ENCODE measurements at places on chromosomes 13 and 19.

DNA sequence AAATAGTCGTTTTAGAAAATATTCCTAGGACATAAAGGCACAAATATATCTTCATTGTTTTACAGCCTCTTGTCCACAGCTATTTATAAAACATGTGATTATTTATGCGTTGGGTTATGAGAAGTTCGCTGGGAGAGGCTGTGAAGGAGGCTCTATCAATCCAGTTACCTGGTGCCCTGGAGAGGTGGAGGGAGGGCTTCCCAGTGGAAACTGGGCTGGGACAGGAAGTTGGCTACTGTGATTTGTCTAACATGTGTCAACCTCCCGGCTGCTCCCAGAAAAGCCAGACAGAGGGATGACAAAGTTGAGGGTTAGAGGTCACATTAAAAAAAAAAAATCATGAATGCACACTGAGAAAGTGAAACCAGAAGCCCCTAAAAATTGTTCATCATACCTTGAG, 346.5 kb downstream of the ZNF536 start:
- no peak for DNase-seq

GRCh38 chr13:55869648-55870047, 1271.1 kb upstream of the PRR20A start:
- no peak for DNase-seq

DNA sequence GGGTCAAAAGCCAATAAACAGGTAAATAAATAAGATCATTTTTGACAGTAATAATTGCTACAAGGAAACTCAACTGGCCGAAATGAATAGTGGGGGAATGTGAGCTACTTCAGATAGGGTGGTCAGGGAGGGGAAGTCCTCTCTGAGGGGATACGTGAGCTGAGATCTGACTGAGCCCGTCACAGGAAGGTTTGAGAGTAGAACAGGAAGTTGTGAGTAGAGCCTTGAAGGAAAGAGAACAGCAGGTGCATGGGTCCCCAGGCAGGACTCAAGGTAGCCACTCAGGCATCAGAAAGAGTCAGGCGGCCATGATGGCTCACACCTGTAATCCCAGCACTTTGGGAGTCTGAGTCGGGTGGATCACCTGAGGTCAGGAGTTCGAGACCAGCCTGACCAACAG, 6.3 kb downstream of the IRGQ start:
- DNase-seq, result no peak

GRCh38 chr13:37102896-37103295, 2.6 kb downstream of the CSNK1A1L start:
- no peak for DNase-seq

DNA sequence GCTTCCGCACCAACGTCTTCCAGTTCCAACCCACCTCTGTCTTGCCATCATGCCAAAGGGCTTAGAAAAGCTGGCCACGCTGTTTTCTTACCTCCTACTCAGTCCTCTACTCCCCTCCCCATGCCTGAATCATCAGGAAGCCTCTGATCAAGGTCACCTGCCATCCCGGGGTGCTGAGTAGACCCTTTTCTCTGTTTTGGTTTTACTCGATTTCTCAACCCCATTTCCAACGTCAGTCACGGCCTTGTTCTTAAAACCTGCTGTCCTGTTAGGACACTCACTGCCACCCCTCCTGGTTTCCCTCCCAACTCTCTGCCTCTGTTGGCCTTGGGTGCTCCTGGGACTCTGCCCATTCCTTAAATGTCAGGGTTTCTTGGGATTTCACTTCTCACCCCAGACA, 350.1 kb downstream of the FOXO1 start:
- no peak for DNase-seq

GRCh38 chr13:113903912-113904311, 40.0 kb upstream of the GAS6 start:
- no peak for DNase-seq

DNA sequence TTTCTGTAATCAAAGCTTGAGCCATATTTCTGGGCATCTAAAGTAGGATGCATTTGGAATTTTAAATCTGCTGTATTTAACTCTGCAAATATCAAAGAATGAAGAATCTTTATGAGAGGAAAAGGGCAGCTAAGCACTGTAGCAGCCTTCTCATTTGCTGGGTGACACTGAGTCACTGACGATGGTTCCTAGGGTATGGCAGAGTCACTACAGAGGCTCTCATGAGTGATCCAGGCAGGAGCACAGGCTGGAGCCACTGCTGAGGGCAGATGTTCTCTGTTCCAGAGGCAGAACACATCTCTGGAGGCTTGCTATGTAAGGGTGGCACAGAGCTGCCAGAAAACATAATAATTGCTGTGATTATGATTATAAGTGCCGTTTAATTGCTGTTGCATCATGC, 340.7 kb upstream of the HTR2A start:
- no peak for DNase-seq

GRCh38 chr13:49791711-49792549, 552 bp downstream of the KPNA3 start:
- no peak for DNase-seq

DNA sequence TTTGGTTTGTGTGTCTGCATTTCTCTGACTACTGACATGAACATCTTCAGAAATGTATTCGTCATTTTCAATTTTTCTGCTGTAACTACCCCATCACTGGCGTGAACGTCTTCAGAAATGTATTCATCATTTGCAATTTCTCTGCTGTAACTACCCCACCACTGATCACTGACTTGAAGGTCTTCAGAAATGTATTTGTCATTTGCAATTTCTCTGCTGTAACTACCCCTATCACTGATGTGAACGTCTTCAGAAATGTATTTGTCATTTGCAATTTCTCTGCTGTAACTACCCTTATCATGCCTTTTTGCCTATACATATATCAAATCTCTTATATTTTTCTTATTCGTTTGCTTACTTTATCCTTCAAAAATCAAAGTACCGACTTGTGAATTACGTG, 274.0 kb downstream of the EFNB2 start:
- DNase-seq, result no peak

DNA sequence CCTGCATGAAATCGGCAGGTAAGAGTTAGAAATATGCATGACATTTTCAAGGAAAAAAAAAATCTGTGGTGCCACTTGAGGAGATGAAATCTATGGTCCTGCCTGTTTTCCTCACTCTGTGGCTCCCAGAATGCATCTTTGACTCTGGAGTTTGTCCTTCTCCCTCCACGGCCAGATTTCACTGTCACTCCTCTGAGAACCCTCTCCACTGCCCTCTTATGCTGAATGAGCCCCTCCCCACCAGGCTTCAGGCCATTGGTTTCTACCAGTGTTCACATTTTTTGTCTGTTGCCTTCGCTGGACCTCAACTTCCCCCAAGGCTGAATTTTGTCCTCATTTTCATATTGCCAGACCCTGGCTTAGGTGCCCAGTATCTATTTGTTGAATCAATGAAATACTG, 235.0 kb downstream of the ZIC5 start:
- DNase-seq, result no peak

DNA sequence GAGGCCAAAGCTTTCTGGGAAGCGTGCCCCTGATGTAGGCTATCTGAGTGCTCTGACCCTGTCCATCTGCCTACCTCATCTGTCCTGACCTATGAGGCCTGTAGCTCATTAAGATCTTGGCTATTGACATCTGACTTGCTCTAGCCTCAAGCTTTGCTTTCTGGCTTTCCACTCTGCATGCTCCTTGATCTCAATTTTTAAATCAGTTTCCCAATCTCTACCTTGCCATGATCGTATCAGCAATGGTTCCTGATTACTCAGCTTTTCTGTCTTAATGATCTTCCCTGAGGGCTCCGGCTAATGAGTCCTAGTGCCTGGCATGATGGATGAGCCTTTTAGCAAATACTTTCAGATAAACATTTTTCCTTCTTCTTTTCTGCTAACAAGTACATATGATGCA, 262.0 kb downstream of the NDFIP2 start:
- no peak for DNase-seq

- no peak for DNase-seq
Measured at GRCh38 chr13:32430018-32430747, 2.3 kb upstream of the N4BP2L1 start.

GRCh38 chr19:19461306-19461670, 54.1 kb downstream of the TSSK6 start:
- DNase-seq, result no peak

DNA sequence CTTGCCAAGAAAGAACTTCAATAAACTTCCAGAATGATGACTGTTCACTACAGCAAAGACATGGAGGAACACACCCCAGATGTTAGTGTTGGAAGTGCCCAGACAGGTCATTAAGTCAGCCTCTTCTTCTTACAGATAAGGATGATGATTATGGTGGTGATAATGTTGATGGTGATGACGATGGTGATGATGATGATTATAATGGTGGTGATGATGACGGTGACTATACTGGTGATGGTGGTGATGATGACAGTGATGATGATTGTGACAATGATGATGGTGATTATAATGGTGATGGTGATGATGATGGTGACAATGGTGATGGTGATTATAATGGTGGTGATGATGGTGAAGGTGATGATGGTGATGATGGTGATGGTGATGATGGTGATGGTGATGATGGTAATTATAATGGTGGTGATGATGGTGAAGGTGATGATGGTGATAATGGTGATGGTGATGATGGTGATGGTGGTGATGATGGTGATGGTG, 8.4 kb downstream of the C13orf46 start:
- no peak for DNase-seq

DNA sequence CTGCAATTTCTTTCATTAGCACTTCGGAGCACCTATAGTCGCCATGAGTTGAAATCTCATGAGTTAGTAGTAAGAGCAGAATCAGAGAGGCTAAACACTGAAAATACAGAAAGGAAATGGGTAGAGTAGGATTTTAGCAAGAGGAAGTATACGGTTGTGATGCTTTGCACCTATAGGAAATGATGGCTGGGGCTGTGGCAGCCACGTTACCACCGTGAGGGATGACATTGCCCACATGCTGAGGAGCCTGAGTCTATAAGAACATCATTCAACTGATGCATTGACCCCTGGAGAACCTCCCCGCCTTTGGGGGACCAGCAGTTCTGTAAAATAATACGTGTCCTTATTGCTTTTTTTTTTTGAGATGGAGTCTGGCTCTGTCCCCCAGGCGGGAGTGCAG, 20.4 kb downstream of the FAM187B start:
- DNase-seq, result no peak

- no peak for DNase-seq
Measured at GRCh38 chr13:83204886-83205285, 677.4 kb downstream of the SLITRK1 start.

- no peak for DNase-seq
Measured at GRCh38 chr13:86006317-86006716, 207.1 kb upstream of the SLITRK6 start.

- DNase-seq, result no peak
Measured at GRCh38 chr19:46544651-46545050, 49.0 kb upstream of the PNMA8B start.

DNA sequence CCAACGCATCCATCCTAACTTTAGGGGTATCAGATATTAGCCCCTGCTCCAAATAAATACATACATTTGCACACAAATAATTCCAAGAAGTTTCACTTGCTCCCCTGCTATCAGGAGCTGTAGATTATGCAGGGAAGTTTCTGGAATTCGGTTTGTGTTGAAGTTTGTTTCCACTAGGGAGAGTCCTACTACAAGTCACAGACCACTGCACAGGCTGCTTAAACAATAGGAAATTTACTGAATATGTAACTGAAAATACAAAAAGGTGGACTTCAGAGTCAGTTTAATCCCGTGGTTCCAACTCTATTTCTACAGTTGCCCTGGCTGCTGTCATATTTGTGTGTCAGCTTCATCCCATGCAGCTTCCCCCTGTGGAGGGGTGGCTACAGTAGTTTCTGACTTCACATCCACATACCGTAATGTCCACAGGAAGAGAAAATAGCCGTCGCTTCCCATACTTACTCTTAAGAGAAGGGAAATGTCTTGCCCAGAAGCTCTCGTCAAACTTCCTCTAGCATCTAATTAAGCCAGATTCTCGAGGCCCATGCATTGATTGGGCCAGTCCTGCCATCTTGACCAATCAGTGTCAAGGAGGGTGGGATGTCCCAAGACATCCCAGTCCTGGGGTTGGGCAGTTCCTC, 286.6 kb downstream of the COG6 start:
- no peak for DNase-seq

DNA sequence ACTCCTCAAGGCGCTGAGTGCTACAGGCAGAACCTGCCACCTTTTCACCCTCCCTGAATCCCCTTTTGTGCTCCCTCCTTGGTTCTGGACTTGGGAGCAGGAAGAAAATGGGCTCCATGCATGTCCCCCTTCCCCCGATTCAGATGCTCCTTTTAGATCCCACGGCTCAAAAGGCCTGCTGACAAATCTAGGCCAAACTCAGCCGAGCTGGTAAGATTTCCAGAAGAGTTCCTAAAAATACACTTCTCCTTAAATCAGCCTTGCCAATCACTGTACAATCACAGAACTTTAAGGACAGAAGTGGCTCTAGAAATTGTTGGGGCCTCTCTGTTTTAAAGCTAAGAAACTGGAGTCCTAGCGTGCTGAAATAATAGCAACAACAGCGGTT, 37.3 kb downstream of the MBNL2 start:
- no peak for DNase-seq

All from skeletal muscle cell (primary cell).